ENCODE measurements at places on chromosomes 7 and 10.

- DNase-seq: no peak
Observed at GRCh38 chr7:131370523-131370968, 42.9 kb downstream of the MKLN1 start.

- DNase-seq: peak; percentile 10
Observed at GRCh38 chr10:13453896-13454295, 74.9 kb downstream of the BEND7 start.

DNA sequence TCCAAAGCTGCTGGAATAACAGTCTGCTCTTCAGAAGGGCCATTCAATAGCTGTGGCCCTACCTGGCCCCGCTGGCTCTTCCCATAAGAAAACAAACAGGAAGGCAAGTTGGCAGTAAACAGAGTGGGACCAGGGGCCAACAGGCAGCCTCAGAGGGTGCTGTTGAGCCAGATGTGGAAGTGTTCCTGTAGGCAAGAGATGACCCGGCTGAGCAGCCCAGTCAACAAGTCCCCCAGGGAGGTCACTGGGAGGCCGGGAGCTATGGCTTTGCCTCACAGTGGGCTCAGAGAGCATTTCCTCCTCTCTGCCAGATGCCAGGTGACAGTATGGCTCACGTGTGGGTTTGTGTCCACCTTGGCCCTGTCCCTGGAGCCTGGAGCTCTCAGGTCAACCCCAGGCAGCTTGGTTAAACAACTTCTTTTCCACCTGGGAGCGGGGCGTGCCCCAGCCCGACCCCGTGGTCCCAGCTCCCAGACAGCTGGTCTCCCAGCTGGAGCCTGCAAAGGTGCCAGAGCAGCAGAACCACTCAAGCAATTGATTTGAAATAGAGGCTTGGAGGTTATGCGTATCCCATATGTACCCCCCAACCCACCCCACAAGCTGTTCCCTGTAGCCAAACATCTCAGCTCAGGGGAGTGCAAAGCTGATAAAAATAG, 33.8 kb upstream of the LOXL4 start:
- DNase-seq: no peak

DNA sequence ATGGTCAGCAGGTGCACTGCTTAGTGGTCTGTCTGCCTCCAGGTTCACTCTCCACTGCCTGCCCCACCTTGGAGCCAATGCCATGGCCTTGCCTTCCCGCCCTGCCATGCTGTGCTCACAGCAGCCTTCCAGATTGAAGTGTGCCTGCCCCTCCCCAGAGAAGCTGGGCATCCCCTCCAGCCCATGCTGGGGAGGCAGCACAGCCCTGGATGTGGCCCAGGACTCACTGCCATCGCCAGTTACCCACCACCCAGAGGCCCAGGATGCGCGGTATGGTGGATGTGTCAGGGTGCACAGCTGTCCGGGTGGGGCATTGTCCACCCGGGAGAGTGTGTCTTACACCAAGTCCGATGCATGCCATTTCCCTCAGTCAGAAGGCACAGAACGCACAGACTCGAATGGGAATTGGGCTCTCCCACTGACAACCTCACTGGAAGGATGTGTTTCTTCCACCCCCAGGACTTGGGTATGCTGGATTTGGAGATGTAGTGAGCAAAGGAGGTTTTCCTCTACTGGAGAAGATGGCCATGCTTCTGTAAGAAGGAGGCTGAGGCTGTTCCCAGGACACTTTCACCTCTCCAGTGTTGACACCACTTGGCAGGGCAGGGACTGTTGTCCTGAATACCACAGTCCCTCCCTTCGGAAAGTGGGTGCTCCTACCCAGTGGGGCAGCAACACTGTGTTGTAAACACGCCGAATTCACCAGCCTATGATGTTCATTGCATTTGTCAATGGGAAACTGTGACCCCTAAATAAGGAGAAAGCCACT, 122.0 kb downstream of the ADARB2 start:
- DNase-seq: no peak

- no peak for DNase-seq
Observed at GRCh38 chr10:69742928-69743602, 58.6 kb upstream of the COL13A1 start.

DNA sequence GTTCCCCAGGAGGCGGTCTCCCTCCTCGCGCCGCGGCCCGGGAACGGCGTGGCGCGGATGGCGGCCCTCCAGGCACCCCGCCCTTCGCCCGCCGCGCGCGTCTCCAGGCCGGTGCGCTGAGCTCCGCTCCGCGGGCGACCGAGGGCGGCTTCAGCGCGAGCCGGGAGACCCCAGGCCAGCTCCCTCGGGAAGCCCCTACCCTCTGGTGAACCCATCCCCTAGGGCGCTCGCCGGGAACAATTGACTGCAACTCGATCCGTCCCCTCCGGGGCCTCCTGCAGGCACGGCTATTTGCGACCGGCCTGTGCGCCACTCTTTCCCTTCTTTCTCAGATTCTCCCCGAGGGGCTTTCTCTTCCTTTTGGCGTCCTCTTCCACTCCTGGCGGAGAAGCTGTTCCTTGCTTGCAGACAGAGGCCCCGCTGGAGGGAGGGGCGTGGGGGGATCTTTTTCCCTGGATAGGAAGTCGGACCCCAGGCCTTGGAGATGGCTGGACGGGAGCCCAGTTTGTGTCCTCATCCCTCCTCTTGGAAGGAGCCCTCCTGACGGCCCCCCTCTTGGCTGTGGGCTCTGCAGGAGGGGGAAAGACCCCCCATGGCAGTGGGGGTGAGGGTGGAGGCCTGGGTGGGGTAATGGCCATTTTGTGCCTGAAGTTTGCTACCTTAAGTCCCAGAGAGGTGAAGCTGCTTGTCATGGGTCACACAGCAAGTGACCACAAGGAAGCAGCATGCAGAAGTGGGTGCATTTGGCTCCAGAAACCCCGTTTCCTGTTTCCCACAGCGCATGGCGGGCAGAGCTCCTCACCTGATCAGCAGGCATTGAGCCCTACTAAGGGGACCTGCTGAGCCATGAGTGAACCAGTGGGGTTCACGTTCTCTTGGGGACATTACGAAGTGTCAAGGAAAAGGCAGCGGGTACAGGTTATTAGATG, 171.2 kb upstream of the TNRC18 start:
- DNase-seq: no peak

GRCh38 chr10:46006219-46006618, 24.2 kb downstream of the NCOA4 start:
- no peak for DNase-seq

- DNase-seq: no peak
Observed at GRCh38 chr10:101224910-101225823, 4.1 kb downstream of the LBX1 start.

DNA sequence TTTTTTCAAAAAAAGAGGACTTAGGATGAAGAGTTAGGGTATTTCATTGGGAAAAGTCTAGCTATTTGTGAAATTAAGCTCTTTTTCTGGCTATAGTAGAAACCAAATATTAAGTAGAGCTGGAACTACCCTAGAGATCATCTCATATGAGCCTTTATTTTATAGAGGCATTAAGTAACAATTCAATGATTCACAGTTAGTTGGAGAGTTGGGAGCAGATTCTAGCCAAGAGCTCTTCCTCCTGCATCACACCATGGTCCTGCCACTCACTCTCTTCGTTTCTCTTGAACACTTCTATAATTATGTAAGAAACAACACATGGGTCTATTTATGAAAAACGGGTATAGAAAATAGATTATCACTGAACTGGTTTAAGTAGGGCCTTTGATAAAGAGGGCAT, 76.1 kb upstream of the ANK3 start:
- DNase-seq: no peak

- no peak for DNase-seq
Observed at GRCh38 chr7:90568213-90568612, 27.9 kb upstream of the CDK14 start.

DNA sequence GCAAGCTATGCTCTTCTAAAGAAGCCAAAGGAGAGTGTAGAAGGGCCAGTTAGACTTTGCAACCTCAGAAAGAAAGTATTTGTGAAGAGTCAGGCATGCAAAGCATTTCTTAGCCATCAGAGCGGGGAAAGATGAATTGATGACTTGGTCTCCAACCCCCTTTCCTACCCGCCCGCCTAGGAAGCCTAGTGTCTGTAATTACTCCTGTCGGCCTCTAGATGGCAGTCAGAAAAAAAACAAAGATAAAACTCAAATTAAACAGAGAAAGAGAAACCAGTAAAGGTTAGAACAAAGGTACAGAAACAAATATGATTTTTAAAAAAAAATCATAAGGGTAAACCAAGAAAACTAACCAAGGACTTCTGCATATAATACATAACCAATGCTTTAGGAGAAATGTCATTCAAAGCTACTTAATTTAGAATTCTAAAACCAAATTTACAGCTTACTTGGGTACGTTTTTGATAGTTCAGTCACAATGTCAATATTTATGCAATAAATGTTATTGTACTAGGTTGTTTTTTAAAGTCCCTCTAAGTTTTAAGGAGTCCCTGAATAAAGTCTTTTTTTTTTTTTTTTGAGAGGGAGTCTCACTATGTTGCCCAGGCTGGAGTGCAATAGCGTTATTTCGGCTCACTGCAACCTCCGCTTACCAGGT, 97.6 kb downstream of the LYZL1 start:
- no peak for DNase-seq

DNA sequence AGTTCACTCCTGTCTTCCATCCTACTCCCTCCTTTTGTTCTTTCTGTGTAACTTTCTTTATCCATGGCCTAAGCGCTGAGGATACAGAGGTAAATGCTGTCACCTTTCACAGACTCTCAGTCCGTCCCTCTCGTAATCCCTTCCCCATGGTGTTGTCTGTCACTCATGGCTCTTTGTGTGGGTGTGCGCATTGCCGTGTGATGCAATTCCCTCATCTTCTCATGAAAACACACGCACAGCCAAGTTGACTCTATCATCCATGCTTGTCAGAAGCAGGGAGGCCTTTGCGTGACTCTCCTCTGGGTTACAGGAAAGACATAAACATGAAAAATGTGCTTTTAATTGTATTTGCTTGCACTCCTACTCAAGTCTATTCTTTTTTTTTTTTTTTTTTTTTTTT, 125.6 kb upstream of the C7orf33 start:
- DNase-seq: no peak

DNA sequence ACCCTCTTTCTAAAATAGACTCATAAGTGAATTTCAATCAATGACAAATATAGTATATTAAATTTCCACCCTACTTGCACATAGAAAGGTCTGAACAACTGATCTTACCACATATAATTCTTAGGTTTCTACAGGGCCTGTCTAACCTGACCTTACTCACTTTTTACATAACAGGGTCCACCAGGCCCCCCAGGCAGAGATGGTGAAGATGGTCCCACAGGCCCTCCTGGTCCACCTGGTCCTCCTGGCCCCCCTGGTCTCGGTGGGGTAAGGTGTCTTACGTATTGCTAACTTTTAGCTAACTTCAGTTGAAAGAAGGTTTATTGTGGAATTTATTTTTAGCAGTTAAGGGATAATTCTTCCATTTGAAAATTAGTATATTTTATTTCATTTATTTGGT, 5.3 kb downstream of the COL1A2 start:
- no peak for DNase-seq

DNA sequence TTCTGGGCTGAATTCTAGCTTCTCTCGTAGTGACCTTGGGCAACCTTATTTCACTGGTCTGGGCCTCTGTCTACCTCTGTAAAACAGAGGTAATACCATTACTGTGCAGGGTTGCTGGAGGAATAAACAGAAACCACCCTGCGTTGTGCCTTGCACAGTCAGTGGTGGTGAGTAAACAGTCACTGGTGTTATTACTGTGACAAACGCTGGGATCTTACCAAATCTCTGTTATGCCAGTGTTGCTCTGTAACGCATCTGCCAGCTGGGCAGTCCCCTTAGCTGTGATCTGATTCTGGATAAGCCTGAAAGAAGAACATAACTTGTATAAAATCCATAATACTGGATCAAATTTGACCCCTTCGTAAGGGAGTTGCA, 49.4 kb downstream of the NOD1 start:
- DNase-seq: no peak

GRCh38 chr7:84701524-84702306, 485.1 kb downstream of the SEMA3D start:
- no peak for DNase-seq

GRCh38 chr7:127993317-127993716, 37.9 kb downstream of the LRRC4 start:
- DNase-seq: no peak

- DNase-seq: no peak
Observed at GRCh38 chr10:51308116-51308515, 233.8 kb downstream of the PRKG1 start.

GRCh38 chr10:124071141-124071540, 22.3 kb downstream of the CHST15 start:
- no peak for DNase-seq

GRCh38 chr7:101226721-101227120, 8.8 kb downstream of the ZNHIT1 start:
- DNase-seq: no peak

GRCh38 chr10:58179238-58179637, 88.5 kb downstream of the IPMK start:
- no peak for DNase-seq

GRCh38 chr7:25863729-25864110, 288.3 kb upstream of the NFE2L3 start:
- DNase-seq: no peak

DNA sequence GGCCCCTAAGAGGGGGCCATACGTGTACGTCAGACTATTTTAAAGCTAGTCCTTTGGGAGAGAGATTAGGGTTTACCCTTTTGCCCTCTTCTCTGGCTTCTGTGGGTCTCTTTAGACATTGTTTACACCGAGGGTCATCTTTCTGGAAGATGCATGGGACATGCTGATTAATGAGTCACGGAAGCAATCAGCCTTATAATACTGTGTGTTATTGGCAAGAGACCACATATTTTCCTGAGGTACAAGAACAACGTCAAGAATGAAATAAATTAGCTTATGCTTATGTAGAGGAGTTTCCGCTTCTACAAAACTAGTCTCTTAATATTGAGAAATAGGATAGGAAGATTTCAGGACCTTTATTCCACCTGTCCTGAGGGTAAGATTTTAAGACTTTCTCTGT, 327.7 kb downstream of the BBS9 start:
- DNase-seq: no peak

GRCh38 chr7:133501771-133502170, 248.9 kb downstream of the EXOC4 start:
- DNase-seq: no peak

GRCh38 chr7:102390697-102391484, 5.3 kb upstream of the PRKRIP1 start:
- DNase-seq: peak; percentile 45

DNA sequence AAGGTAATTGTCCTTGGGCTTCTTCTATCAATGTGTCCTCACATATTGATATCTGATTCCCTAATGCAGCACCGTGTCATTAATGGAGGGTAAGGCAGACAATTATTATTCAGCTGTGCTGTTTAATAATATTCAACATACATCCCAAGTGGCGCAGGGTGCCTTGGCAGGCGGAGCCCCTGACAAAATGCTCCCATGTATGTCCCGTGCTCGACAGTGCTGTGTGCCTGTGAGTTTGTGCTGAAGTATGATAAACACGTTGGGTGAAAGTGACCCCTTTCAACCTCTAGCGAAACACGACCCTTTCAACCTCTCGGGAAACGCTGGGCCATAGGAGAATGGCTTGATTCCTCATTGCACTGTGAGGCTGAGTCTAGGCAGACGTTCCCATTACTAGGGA, 31.3 kb downstream of the PFKP start:
- DNase-seq: no peak

GRCh38 chr7:121323515-121324302, 5.1 kb upstream of the WNT16 start:
- DNase-seq: no peak
